LHCN-M2 (cell line): ENCODE measurements at places on chromosomes 3 and 15.

- DNase-seq = no peak
Observed at GRCh38 chr3:128180436-128180835, 27.2 kb downstream of the EEFSEC start.

DNA sequence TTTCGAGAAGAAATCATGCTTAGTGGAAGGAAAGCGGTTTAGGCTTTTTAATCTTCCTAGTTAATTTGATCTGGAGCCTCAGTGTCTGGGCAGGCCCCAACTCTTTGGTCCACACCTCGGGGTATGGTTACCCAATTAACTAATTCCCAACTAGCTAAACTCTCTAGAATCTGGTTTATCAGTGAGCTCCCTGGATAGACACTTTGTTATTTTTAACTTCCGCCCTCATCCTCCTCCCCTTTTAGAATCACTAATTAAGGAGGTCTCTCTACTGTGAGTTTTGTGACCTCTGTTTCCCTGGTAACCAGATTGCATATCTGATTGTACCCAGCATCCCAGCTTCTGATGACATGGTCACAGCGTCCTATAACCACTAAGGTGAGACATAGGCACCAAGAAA, 112.2 kb downstream of the RARB start:
- no peak for DNase-seq

- DNase-seq = no peak
Observed at GRCh38 chr15:34025252-34025651, 13.8 kb downstream of the AVEN start.

DNA sequence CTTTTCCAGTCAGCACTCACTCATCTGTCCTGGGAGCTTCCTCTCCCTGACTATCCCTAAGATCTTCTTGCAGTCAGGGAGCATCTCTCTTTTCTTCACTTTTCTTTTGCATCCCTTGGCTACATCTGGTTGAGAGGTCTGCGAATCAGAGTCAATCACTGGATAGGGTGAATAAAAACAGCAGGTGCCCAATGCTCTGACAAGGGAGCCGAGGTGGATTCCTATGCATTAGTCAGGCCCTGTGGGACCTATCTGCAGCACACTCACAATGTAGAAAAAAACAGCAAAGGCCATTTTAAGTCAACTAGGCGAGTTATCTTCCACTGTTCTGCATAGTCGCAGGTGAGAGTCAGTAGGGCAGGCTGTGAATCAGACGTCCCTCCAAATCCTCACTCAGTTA, 35.5 kb downstream of the DZIP1L start:
- peak; percentile 77 for DNase-seq

GRCh38 chr15:52575072-52575471, 6.2 kb upstream of the ARPP19 start:
- DNase-seq = no peak

DNA sequence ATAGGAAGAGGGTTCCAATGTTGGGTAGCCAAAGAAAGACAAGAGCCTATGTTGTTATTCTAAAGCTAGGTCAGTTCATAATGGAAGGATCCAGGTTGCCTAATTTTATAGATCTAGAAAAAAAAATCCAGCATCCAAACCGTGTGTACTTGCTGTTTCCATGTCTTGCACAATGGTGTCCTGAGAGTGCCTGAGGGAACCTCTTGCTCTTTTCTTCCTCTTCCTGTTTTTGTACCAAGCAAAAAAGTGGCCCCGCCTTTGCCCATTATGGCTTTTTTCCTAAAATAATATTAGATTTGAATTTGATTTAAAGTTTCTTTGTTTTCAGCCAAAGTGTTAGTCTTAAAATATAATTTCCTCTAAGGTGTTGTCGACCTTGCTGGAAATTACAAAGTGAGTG, 224.4 kb downstream of the RYR3 start:
- DNase-seq = no peak

GRCh38 chr3:182117583-182117982, 405.9 kb downstream of the SOX2 start:
- no peak for DNase-seq

GRCh38 chr3:104787306-104787705, 579.4 kb upstream of the ALCAM start:
- no peak for DNase-seq

GRCh38 chr3:39978308-39978707, 168.9 kb downstream of the MYRIP start:
- no peak for DNase-seq

DNA sequence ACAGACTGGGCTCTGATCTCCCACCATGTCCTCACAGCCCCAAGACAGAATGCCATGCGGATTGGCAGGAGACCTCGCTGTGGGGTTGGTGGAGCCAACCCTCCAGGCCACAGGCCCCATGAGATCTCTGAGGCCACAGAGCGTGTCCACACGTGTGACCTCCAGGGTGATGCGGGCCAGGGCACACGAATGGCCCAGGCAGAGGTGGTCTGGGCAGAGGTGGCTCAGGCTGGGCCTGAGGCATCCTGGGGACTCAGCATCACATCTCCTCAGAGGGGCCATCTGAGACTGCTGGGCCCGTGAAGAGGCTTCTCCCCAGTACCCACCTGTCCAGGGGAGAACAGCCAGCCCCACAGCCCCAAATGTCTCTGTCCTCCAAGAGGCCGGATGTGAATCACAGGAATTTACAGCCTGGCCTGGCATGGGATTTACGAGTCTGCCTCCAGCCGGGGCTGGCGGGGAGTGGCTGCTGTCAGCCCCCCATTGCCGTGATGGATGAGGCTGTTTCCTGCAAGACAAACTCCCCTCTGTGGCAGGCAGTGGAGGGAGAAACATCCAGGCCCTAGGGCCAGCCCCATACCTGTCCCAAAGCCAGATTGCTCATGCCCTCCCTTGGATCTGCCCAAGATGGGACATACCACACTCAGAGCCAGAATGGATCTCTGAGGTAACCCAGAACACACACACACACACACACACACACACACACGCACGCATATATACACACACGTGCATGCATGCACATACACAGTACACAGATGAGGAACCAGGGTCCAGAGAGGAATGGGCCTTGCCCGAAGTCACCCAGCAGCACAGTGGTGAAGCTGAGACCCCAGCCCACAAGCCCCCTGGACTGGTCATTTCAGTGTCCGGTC, 208.3 kb downstream of the TBC1D2B start:
- no peak for DNase-seq

DNA sequence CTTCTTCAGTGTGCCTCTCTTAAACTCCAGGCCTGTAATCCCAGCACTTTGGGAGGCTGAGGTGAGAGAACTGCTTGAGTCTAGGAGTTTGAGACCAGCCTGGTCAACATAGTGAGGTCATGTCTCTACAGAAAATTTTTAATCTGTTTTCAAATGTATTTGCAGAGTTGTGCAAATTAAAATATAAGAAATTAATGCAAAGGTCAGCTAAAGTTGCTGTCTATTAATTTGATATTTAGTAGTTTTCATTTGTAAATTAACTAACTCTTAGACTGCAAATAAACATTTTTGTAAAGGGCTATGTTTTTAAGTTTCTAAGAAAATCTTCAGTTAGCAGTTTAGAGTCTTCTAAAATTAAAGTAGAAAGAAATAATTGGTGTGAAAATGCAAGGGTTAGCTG, 99.9 kb upstream of the TJP1 start:
- no peak for DNase-seq

DNA sequence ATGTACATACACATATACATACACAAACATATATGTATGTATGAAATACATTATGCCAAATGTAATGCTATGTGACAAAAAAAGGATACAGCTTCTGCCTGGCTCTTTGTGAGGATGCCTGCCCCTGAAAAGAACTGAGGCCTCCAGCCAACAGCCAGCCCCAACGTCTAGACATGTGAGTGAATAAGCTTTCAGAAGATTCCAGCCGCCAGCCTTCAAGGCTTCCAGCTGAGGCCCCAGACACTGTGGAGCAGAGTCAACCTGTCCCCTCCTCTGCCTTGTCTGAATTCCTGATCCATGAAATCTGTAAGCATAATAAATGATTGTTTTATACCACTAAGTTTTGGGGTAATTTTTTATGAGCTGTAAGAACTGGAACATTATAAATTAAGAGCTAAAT, 24.7 kb downstream of the GXYLT2 start:
- no peak for DNase-seq
